HFFc6 (cell line): ENCODE measurements at places on chromosomes 5 and 9.
A peak's percentile ranks its signal among the peaks of the same experiment; 100 is the strongest.

DNA sequence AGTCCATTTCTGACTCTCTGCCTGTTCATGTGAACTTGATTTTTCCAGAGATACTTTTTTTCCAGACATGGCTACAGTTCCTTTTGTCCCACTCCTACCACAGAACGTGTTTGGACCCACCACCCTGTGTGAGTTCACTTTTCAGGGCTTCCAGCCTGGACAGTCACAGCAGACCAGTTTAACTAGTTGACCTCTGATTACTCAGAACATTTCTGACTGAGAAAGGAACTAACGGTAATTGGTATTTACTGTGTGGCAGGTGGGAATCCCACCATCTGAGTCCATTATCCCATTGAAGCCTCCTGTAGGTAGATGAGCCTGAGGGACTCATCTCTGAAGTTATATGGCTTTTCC, 210.1 kb downstream of the GOLPH3 start:
- DNase-seq: no peak

DNA sequence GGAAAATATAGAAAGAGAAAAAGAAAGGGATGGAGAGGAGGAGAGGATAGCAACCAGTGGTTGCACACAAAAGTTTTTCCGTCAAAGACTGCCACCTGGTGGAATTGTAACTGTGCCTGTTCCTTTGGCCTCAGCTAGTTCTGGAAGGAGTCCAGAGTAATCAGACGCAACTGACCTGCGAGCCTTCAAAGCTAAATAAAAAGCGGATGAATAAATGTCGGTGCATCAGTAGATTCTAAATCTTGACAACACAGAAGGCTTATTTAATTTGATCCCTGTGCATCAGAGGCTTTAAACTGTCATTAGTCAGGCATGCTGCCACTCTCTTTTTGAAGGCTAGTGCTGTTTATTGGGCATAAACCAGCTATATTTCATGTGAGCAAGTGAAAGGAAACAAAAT, 132.9 kb upstream of the ACO1 start:
- peak; percentile 44 for DNase-seq

GRCh38 chr5:23411200-23411599, 96.2 kb upstream of the PRDM9 start:
- DNase-seq: no peak

- no peak for DNase-seq
Observed at GRCh38 chr9:132806306-132806705, 71.8 kb downstream of the AK8 start.

- no peak for DNase-seq
Observed at GRCh38 chr5:80958616-80959015, 1.5 kb upstream of the RASGRF2 start.

DNA sequence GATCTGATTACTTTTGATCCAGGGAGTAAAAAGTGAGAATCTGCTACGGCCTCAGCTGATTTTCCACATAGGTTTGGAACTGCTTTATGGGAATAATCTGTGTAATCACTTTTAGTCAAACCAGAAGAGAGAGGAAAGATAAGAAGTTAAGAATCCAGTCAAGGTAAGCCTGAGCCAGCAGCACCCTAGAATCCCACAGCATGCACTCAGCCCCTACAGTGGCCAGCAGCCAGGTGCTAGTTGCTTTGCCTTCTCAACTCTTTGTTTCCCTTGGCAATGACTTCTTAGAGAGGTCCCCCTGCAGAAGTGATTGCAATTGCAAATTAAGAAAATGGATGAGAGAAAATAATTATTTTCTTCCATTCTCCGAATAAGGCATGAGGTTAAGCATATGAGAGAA, 59.7 kb upstream of the TMED7 start:
- DNase-seq: no peak

DNA sequence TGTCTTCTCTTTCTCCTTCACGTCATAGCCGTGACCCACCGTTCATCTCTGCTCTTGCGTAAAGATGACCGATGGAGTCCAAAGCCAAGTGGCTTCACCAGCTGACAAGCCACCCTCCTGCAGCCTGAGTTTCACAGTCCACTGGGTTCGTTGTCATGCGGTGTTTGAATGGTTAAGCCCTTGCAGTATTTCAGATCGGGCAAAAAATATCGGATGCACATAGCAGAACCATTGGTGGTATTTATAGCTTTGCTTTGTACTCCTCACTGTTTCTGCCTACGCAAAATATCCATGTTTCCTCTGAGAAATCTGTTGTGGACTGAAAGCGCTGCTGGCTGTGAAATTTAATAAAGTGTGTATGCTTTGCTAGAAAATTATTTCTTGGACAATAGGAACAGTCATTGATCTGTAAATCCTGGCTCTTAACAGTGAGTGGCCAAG, 34.5 kb upstream of the NCS1 start:
- no peak for DNase-seq

GRCh38 chr5:107436201-107436600, 234.5 kb downstream of the EFNA5 start:
- DNase-seq: no peak

GRCh38 chr5:56168066-56168478, 65.1 kb downstream of the ANKRD55 start:
- DNase-seq: no peak

GRCh38 chr5:168892618-168893186, 313.5 kb upstream of the PANK3 start:
- DNase-seq: no peak

GRCh38 chr5:150596826-150597225, 43.6 kb upstream of the SYNPO start:
- DNase-seq: no peak

GRCh38 chr5:56601641-56602071, 213.7 kb upstream of the MAP3K1 start:
- DNase-seq: no peak

DNA sequence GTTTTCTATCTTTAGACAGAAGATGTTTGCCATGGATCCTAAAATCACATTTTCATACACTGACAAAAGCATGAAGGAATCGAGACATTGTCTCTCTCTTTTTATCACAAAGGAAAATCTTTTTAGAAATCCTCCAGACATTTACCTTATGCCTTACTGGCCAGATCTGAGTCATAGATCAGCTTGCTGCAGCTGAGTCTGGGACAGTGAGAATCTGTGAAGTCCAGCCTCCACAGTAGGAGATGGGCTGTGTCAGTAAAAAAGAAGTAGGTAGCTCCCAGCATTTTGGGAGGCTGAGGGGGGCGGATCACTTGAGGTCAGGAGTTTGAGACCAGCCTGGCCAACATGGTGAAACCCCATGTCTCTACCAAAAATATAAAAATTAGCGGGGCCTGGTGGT, 333.4 kb upstream of the ZNF462 start:
- DNase-seq: no peak

- no peak for DNase-seq
Observed at GRCh38 chr5:97125125-97125683, 17.2 kb downstream of the LIX1 start.

DNA sequence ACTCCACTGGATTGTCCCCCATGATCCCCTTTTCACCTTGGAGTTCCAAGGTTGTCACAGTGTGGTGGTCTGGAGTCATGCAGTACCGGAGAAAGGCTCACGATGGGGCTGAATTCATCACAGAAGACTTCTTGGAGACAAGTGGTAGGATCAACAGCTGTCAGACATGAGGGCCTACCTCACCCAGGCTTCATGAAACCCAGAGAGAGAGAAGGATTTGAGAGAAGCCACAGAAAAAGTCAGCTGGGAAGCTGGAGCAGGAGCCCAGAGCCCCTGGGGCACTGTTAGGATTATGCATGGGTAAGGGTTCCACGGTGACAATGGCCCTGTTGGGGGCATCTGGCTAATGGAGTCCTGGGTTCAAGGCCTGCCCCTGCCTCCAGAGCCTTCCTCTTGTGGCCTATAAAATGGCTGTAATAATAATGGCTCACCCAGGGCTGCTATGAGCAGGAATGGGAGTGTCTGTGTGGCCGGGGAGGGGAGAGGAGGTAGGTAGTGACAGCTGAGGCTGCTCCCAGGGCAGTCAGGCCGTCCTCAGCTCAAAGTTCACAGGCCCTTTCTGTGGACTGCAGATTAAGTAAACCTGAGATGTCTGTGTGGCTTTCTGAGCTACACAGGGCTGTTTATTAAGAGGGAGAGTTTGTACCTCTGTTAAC, 910 bp downstream of the TRIM14 start:
- DNase-seq: peak; percentile 61

DNA sequence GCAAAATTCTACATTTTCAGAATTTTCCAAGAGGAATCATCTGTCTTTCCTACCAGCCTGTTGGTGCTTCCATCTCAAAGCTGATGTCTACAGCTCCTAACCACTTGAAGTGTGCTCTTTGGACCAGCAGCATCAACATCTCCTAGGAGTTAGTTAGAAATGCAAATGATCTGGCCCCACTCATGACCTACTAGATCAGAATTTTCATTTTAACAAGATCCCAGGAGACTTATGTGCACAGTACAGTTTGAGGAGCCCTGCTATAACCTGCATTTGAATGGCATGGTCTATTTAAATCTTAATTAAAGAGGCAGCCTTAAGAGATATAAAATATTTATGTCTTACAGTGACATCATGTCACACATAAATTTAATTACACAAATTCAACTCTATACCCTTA, 33.8 kb downstream of the ITK start:
- no peak for DNase-seq

GRCh38 chr9:93065135-93065720, 6.7 kb downstream of the SUSD3 start:
- DNase-seq: no peak

DNA sequence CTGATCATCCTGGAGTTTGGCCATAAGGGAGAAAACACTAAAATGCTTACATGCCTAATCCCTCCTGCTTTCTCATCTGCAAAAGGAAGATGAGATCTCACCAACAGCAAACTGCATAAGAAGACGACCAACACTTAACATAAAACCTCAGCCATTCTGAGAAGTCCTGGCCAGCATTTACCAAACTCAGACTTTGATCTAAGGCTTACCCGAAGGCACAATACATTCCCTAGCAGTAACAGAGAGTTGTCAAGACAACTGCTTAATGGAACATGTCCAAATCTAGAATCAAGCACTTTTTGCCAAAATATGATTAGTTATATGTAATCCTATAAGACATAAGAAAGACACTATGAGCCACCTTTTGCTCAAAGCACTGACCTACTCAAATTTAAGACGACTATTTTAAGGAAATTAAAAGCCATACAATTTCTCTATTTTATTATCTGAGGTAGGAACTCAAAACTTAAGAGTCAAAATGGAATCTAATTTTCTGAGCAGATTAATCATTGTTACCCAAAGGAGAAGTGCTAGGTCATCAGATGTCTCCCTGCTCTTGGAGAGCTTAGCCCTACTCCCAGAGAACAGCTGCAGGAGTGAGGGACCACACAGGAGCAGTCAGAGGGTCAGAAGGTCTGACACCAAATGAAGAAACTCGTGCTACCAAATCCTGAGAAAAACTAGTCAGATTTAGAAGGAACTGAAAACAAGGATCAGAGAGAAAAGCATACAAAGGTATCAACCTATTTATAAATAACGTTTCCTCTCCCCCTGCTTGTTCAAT, 39.3 kb downstream of the EPB41L4A start:
- DNase-seq: no peak

DNA sequence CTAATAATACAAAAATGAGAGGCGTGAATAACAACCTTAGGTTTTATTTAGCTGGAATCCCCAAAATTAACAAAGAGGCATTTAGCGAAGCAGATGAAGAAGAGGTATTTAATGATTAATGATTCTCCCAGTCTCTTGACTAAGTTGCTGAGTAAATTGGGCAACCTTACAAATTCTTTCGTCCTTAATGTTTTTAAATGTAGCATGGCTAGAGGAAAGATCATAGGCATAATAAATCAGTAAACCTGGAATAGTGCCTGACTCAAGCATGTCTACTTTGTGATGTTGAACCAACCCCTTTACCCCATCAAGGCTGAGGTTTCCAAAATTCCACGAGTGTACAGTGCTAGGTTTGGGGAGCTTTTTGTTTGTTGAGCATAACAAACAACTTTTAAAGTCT, 7.9 kb downstream of the BHMT start:
- no peak for DNase-seq

DNA sequence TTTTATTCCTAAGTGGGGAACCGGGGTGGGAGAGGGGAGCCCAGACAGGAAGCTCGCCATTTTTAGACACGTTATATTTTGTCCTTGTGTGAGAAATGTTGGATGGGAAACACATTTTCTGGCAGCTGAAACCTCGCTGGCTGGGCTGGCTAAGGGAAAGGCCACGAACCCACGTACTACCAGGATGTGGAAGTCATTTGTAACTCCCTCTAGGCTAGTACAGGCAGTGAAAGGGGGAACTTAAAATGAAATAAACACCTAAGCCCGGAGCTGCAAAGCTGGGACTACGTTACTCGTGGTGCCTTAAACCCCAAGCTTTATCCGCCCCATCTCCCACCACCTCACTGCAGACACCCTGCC, 42.5 kb downstream of the TMEM174 start:
- DNase-seq: no peak

DNA sequence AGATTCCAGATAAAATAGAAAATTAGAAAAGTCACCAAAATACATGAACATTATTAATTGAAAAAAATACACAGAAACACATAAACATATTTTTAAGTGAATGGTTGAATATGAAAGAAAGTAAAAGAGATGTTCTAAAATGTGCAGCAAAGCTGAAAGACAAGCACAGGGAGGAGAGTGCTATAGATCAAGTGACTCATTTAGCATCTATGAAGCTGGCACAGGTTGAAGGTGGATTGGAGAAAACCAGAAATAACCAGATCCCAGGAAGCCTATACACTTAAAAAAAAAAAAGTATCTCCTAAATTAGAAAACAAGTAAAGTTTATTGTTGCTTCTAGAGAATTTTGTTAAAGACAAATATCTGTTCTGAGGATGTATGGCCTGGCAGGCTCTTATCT, 338.9 kb downstream of the CDH12 start:
- no peak for DNase-seq

- DNase-seq: no peak
Observed at GRCh38 chr5:69504036-69504435, 11.4 kb downstream of the OCLN start.

DNA sequence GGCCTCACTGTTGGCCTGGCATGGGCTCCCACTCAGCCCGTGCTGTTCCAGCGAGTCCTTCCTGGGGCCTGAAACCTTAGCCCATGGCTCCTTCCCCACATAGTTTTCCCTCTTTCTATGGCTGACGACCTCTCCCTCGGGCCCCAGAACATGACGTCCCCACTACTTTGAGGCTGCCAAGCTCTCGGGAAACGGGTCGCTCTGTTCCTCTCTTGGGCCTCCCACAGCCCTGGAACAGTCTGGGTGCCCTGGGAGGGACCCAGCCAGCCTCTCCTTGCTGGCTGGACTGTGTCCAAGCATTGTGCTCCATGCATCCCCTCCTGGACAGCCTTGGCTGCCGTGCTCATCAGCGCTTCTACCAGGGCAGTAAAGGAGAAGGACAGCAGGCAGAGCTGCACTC, 118.3 kb downstream of the SYK start:
- DNase-seq: no peak

DNA sequence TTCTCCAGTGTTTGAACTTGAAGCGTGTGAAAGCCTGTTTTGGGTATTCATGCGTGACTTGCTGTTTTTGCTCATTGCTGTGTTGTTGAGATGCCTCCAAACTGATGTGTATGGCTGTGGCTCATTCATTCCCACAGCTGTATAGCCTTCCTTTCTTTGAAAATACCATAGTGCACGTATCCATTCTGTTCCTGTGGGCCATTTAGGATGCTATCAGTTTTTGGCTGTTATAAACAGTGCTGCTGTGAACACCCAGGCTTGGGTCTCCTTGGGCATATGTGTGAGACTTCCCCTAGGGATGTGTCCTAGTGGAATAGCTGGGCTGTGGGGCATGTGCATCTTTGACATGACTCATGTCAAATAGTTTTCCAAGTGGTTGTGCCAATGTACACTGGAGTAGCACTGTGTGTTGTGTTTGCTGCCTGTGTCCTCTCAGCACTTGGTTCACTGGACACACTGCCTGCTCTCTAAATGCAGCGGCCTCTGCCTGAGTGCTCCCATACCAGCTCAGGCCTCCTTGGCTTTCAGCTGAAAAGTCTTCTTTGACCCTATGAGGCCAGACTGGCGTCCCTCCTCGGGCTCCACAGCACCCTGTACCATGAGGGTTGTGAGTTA, 102.6 kb upstream of the TBC1D2 start:
- DNase-seq: peak; percentile 69
